T1000 (cell line): ENCODE measurements at places on chromosomes 4 and X.
A peak's percentile ranks its signal among the peaks of the same experiment; 100 is the strongest.

DNA sequence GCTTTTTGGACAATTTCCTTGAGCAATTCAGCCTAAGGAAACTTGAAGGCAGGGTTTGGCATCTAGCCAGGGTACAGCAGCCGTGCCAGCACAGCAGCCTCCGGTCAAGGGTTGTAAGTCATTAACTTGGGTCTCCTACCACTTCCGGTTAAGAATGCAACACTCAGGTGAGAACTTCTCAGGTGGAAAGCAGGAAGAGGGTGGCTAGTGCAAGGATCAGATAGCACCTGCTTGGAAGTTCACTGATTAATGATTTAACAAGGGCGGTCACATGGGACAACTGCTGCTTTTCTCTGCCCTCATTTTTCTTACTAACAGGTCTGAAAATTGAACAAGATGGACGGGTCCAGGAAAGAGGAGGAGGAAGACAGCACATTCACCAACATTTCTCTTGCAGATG, 30.1 kb upstream of the SCOC start:
- DNase-seq = no peak

DNA sequence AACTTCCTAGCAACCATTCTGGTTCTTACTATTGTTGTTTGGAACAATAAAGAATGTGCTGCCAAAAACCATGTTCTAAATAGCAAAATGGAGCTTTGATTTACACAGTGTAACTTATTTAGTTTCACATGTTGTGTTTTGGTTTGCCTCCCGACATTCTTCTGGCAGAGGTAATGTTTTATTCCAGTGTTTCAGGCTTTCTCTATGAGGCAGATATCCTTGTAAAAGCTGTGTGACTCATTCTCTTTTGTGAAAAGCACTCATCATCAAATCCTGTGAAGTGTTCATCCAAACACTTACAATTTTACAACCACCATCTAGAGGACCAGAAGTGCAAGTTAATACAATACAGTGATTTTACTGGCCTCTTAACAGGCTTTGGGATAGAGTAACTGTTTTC, 219.0 kb upstream of the GIMD1 start:
- DNase-seq = no peak

GRCh38 chrX:140090800-140091124, 125.4 kb upstream of the CXorf66 start:
- DNase-seq = no peak

GRCh38 chr4:27129871-27130366, 269.3 kb downstream of the STIM2 start:
- peak; percentile 39 for DNase-seq

DNA sequence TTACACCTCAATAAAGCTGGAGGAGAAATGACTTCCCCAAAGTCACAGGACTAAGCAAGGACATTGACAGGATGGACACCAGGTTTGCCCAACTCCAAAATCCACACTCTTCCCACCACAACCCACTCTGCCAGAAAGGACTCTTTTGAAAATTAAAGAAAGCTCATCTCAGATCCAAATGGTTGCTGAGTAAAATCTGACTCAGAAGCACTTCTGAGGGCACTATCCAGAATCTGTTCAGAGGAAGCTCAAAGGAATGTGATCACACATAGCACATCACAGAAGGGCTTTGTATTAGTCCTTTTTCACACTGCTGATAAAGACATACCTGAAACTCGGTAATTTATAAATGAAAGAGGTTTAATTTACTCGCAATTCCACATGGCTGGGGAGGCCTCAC, 155.5 kb downstream of the RAB28 start:
- no peak for DNase-seq

DNA sequence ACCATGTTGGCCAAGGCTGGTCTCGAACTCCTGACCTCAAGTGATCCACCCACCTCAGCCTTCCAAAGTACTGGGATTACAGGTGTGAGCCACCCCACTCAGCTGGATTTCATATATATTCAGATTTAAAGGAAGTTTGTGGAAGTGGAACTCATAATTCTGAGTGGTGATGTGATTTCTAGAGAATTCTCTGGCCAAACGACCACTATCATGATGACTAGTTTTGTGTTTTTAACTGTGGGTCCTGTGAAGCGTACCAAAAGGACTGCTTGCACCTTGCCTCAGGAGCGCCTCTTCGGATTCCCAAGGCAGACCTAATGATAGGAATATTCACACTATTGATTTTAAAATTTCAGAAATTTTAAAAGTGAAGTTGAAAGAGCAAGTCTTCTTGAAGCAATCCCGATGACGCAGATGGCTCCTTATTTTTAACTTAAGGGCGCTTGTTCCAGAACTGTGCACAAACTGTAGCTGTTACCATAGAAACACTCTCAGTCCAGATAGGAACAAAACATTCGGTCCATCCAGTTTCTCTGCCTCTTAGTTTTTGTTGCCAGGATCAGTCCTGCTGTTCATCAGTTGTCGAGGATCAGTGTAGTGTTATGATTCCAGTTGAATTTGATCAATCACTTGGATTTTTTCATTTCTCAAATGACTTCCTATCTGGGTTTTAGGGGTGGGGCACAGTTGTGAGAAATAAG, 51.7 kb upstream of the CLCN4 start:
- no peak for DNase-seq

DNA sequence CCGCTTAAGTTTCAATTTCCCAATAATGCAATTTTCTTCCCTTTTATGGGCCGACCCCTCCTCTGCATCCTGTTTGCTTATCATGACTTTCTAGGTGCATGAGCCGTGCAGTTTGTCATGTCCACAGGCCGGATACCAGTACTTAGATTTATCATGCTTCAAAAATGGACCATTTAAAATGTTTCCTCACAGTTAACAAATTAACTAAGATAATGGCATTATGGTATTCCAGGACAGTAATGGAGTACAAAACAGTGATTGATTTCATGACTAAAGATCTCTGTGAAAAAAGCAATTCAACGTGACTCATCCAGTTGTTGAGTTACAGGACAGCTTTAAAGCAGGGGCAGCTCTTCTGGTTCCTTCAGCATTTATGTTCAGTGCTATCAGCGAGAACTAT, 23.0 kb downstream of the SNX25 start:
- no peak for DNase-seq

DNA sequence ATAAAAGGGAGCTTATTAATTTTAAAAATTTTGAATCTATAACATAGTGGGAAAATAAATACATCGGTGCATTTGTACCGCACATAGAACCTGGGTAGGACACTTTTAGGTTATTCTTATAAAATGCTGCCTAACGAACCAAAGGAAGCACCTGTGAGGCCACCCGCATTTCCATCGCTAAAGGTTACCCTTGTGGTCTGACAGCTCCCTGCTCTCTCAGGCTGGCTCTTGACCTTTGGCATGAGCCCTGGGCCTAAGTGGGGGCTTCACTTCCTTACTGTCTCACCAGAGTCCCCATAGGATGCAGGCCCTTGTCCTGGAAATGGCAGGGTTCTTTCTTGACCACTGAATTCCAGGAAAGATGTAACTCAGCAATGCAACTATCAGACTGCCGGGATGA, 46.0 kb downstream of the HADH start:
- DNase-seq = no peak

DNA sequence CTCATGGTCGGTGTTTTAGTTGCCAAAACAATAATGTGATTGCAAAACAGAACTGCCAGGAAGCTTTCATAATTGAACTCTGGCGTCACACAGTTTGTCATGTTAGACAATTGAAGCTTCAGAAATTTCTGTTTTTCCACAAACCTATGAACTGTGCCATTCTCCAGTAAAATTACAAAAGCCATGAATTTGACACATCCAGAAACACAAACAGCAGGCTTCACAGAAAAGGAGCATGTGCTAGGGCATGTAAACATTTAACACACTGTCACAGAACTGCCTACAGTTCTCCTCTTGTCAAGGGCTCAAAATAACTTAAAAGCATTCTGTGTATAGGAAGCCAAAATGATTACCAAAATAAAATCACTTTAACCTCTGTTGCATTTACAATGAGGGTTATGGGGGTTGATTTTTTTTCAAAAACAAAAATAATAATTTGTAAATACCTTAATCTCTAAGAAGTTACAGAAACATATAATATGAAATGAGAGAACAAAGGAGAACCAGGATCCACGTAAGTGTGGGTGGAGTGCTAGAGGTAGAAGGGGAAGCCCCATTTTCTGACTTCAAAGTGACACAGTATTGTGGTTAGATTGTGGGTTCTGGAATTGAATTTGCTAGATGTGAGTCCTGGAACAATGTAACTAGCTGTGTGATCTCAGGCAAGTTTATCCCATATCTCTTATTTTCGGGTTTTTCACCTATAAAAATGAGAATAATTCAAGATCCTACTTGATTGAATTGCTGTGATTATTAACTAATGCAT, 295.0 kb downstream of the CENPC start:
- no peak for DNase-seq

DNA sequence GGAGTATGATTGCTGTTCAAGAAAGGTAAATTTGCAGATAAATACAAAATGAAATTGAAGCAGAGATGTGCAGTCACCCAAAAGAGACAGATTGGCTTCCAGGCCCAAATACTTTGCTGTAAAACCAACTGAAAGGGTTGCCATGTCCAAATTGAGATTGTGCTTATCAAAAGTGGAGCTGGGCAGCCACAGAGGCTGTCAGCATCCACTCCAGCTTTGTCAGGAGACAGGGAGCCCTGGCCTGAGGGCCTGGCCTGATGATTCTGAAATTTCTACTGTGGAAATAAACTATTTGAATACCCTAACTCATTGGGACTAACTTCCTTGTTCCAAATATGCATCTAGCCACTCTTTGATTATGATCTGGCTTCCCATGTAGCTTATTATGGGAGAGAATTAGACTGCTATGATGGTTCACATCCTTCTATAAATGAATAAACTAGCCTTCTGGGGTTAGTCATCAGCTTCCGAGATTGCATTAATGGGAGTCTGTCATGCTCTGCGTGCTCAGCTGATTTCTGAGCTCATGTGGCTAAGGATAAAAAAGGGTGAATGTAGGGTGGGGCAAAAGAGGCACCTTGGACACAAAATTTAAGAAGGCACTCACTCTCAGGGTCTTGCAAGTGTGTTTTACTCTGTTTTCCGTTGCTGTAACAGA, 48.2 kb downstream of the SLC34A2 start:
- DNase-seq = no peak

DNA sequence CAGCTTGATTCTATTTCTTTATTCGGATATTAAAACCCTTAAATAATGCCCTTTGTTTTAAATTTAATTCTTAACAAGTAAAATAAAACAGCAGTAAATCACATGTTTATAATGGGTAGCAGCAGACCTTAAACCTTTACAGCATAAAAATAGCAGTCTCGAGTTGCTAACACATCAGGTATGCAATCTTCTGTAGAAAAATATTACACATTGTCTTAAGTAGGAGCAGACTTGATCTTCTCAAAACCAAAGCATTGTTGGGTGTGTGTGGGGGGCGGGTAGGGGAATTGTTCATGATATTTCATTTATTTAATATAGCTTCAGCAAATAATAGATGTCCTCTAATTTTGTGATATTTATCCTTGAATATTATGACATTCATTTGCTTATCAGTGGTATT, 331.4 kb downstream of the PCDH7 start:
- no peak for DNase-seq

DNA sequence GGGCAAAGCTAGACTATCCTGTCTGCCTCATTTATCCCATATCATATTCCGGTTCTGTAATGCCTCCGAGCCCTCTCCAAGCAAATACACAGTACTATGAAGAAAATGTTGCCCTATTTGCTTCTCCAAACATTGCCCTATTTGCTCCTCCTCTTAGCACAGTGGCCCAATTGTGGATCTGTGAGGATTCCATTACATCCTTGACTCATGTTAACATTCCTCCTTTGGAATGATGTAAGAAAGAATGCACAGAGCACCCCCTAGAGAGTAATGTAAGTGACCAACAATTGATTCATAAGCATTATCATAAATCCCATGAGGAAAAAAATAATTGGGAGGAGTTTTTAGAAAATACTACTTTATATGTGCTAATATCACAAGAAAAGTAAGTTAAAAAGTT, 11.3 kb upstream of the BTC start:
- DNase-seq = peak; percentile 12

GRCh38 chrX:85024562-85024961, 20.9 kb downstream of the APOOL start:
- DNase-seq = no peak

DNA sequence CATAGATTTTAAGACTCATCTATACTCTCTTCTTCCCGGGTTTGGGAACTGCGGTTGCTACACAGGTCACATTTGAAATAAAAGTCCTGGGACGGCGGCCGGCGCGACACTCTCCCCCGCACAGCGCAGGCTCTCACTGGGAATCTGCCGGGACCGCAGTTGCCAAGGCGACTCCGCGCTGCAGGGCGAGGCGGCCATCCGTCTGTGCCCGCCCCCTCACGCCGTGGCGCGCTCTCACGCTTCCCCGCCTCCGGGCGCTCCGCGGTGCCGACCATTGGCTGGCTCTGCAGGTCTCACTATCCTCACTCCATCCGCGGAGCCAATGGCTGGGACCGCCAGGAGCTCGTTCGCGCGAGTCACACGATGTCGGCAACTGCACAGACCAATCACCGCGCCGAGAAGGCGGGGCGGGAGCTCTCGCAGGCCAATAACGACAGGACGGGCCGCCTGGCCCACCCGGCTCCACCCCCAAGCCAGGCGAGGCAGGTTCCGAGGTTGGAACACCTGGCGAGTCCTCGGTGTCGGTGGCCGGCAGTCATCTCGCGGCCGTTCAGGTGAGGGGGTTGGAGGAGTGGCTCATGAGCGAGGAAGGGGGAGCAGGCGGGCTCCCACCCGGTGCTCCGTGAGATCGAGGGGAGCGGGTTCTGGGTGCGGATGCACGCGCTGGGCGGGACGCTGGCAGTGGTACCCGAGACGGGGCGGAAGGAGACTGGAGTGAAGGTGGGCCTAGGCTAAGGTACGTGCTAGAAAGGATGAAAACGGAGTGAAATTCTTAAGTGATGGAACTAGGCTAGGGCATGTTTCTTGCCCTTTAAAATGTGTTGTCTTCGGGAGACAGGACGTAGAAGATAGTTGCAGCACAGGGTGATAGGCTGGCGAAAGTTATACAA, at the start of gene MSMO1:
MSMO1 (plus strand) TSS at position 459 of the 890 bp plus-strand sequence. CDS start 5,702 bp downstream, outside the sequence.
- DNase-seq = peak; percentile 92

DNA sequence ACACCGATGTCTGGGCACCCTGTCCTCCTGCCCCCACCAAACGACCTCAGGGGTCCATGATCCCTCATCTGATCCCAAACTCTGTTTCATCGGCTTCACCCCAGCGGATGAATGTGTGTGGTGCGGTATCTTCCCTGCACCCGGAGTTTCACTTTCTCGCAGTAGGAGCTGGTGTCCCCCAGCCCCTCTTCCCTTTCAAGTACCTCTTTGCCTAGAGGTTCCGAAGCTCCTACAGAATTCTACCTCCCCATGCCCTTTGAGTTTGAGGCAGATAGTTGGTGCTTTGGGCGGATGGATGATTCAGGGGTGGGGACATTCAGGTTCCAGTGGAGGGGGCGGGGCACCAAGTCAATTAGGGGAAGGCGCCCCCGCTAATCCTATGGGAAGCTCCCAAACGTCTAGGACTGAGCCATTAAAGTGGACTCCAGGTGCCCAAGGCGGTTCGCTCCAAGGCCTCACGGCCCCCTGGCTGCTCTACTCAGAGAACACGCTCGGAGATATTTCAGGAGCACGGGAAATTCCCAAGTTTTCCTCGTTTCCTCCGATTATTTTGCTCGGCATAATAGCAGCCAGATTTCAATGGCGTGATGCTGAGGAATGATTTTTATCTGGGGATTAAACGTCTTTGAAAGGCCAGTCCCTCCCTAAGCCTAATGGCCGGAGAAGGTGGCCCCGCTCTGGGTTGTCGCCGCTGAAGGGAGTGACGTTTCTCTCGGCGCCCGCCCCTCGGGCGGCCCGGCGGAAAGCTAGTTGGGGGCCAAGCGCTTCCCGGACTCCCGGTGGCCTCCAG, 1.3 kb downstream of the MSX1 start:
- DNase-seq = no peak

- no peak for DNase-seq
Observed at GRCh38 chr4:145061318-145061920, 36.6 kb downstream of the ANAPC10 start.
